ENCODE measurements at places on chromosomes 13 and 19.

GRCh38 chr19:46472592-46472991 is 1.2 kb upstream of the PNMA8A start:
- no peak for DNase-seq

DNA sequence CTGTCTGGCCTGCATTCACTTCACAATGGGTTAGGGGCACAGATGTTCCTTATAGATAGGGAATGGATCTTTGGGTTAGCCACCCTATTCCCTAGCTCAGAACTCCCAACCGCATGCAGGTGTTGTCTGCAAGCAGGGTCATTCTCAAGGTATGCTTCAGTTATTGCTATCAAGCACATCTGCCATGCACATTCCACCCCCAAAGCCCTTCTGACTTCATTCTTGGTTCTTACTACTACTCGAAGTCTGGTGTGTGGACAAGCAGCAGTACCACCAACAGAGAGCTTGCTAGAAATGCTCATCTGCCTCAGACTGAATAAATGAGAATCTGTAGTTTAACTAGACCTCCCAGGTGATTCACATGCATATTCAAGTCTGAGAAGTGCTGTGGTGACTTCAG is 31.3 kb downstream of the SERPINE3 start:
- DNase-seq: no peak

DNA sequence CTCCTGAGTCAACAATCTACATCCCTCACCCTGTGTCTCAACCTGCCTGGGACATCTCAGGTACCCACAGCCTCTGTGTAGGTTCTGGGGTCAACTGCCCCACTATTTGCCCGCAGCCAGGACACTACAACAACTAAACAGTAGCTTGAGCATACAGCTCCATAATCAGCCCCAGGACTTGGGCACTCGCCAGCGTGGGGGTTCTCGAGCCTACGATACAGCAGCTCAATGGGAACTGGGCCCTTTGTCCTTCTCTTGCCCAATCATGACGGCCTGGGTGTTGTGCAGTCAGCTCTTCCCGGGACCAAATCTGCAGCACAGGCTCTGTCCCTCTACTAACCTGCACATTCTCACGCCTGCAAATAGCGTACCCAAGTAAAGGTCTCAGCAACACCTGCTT is 1.3 kb downstream of the ZNF180 start:
- no peak for DNase-seq

DNA sequence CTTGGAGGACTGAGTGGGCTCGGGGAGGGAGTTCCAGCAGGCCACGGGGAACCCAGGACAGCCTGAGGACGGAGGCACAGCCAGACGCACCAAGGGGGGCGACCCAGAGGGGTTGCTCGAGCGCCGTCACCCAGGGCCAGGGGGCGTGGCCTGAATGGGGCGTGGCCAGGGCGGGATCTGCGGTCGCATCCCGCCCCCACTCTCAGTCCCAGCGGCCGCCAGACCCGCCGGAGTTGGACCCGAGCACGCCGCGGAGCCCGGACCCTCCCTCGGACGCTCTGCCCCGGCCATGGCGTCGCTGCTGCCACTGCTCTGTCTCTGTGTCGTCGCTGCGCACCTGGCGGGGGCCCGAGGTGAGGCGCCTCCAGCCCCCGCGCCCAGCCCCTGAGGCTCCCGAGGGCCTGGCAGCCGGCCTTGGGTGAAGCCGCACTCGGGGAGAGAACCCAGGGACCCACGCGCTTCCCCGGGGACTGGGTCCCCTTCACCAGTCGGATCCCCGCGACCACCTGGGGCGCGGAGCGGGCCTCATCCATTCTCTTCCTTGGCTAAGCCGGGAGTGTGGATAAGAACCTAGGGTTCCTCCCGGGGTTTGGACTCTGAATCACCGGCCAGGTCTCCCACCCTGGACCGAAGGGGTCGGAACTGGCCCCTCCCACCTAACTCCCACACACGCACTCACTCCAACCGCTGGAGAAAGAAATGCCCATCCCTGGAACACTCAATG is at the start of gene CILP2:
TSS of gene CILP2 (plus strand) at position 205 of the 724 bp plus-strand sequence. CDS start at position 290, 85 bp downstream.
- peak; percentile 64 for DNase-seq

DNA sequence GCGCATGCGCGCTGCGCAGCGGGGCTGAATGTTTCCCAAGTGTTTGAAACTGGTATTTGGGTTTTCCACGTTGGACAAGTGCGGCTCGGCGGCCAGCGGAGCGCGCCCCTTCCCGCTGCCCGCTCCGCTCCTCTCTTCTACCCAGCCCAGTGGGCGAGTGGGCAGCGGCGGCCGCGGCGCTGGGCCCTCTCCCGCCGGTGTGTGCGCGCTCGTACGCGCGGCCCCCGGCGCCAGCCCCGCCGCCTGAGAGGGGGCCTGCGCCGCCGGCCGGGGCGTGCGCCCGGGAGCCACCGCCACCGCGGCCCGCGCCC is at the start of gene ING1:
TSS of gene ING1 (plus strand) at position 59 of the 311 bp plus-strand sequence. CDS start 450 bp downstream, outside the sequence.
- no peak for DNase-seq

DNA sequence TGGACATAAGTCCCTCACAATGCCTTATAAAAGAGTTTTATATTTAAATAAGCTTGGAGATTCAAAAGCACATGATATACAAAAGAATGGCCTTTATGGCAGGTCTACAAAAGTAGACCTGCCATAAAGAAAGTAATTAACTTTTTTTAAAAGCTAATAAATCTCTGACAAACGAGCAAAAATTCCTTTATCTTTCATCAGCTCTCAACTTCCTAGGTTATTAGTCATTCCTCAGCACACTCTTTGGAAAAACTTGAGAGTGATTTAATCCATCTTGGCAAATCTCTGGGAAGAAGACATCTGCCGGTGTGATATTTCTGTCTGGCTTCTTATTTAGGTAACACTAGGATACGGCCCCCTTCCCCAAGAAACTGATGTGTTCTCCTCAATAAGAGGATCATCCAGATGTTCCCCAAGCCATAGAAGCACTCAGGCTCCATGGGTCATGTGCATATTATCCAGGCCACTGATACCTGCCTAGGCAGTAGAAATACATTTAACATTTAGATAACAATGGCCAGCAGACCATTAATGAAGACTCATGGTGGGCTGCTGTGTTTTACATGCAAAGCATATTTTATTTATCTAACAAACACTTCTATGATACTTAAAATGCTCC is 372.7 kb downstream of the LIG4 start:
- no peak for DNase-seq

- DNase-seq: no peak
Observed at GRCh38 chr19:7063339-7063738, 4.9 kb upstream of the MBD3L3 start.

- no peak for DNase-seq
Observed at GRCh38 chr19:16005925-16006324, 57.1 kb downstream of the OR10H4 start.

DNA sequence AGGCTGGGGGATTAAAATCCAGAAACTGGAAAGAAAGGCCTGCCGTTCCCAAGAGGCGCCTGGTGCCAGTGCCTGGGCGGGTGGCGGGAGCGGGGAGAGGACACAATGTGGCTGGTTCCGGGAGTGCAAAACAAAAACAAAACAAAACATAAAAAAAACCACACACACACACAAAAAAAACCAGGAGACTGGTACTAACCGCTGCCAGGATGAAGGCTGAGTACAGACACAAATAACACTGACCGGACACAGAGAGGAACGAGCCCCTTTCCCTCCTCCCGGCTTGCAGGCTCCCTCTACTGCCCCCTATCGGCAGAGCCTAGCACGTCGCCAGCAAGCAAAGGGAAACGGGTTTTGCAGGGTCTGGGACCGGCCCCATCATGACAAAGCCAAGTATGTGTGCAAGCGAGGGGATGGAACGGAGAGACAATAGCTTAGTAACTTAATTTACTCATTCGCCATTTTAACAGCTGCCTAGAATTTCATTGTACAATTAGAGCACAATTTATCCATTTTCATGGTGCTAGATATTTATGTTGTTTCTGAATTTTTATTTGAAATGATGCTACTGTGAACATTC is 17.9 kb upstream of the ZDHHC20 start:
- DNase-seq: peak; percentile 84

- DNase-seq: no peak
Observed at GRCh38 chr13:40017662-40018262, 362.3 kb downstream of the COG6 start.

DNA sequence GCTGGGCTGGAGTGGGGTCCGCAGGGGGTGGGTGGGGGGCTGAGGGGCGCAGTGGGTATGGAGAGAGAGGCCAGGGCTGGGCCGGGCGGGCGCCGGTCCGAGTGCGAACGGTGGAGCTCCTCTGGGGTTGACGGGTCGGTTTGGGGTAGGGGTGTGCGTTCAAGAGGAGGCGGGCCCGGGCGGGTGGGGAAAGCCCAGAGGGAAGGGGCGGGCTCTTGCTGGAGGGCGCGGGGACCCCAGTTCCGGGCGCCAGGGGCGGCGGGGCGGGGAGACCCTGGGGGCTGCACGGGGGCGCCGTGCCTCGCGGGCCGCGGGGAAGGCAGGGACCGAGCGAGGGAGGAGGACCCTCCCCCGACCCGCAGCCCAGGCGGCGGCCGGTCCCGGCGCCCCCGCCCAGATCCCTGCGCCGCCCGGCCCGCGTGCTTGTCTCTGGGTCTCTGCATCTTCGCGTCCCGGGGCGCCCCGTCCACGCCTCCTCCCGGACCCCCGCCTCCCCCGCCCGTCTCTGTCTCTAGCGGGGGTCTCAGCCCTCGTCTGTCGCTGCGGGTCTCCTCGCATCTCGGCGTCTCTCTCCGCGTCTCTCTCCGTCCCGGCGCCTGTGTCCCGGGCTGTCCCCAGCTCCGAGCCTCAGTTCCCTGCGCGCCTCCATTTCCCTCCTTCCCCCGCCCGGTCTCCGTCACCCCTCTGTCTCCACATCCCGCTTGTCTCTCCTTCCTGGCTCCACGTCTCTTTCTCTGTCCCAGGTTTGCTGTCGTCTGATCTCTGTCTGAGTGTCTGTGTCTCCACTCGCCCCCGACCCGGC is 8.3 kb upstream of the SHISA7 start:
- no peak for DNase-seq

GRCh38 chr19:11446652-11447301 is 11.3 kb downstream of the PRKCSH start:
- peak; percentile 60 for DNase-seq

DNA sequence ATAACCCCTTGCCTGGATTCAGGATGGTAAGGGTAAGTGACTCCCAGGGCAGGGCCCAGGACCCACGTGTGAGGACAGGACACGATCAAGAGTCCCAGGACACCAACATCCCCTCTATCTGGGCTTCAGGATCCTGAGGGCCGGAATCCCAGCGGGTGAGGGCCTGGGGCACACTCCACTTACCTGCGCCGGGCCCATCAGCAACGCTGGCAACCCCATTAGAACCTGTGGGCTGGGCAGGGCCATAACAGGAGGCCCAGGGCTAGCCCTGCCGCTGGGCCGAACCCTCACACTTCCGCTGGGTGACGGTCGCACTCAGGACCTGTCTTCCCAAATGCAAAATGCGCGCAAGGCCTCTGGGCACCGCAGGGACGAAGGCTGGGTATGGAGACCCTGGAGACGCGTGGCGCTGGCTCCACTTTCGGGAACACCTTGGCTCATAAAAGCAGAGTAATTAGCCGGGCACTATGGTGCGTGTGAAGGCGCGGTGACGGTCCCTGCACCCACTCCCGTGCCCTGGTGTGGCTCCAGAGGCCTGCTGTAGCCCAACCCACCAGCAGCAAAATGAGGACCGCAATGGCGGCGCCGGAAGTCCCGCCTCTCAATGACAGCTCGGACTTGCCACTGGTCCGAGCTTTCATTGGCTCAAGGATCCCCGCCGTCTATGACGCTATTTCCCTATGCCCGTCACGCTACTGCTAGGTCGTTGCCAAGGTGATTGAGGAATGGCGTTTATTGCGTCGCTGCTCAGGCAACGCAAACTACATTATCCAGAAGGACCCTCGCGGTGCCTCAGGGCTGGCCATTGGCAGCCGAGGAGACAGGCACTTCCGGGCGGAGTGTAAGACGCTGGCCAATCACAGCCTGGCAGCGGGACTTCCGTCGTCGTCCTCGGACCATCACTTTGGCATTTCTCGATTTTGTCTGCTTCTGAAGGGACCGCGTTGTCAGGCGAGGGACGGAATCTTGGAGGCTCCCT is at the start of gene ZNF132:
TSS of gene ZNF132 (minus strand) at position 578 of the 979 bp plus-strand sequence. CDS start at position 246, 332 bp downstream.
- DNase-seq: peak; percentile 93

- no peak for DNase-seq
Observed at GRCh38 chr19:32388393-32388855, 17.1 kb upstream of the DPY19L3 start.

DNA sequence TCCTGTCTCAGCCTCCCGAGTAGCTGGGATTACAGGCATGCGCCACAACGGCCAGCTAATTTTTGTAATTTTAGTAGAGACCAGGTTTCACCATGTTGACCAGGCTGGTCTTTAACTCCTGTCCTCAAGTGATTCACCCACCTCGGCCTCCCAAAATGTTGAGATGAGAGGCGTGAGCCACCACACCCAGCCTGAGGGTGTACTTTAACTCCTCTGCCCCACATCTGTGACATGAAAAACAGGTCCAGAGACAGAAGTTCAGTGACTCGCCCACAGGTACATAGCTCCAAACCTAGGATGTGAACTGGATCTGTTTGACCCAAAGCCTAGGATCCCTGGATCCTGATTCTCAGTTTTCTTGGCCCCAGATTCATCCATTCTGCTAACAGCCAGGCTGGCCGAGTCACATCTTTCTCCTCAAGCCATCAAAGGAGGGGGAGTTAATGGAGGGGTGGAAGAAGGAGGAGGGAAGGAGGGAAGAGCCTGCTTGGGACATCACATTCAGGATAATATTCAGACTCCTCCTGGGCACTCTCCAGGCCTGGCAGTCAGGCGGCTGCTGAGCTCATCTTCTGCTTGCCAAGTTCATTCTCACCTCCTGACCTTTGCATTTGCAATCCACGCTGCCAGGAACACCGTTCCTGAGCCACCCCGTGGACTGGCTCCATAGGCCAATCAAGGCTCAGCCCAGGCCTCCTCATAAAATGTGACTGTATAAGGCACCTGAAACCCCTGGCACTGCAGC is 3.1 kb downstream of the SPC24 start:
- DNase-seq: no peak

DNA sequence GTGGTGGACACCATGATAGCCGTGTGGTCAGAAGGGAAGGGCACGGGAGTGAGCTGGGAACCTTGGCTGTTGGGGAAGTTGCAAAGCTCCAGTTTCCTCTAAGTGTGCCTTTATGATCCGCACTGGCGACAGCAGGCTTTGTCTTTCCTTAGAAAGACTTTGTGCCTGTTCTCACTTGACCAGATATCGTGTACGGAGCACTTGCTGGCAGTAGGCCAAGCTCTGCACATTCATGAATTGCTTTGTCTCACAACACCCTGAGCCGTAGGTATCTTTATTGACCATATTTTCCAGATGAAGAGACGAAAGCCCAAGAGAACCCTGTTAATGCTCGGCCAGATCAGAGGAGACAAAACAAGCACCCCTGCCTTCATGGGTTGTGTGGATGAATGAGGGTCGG is 15.1 kb downstream of the CUL4A start:
- DNase-seq: no peak

- peak; percentile 35 for DNase-seq
Observed at GRCh38 chr13:26971990-26972887, 199.4 kb downstream of the USP12 start.

All from activated T-cell treated with anti-CD3 and anti-CD28 coated beads, Interleukin-2, amount 50 U/mL, for 24 hours (primary cell).